ENCODE measurements at places on chromosomes 1 and 21.

- no peak for DNase-seq
Measured at GRCh38 chr1:39391691-39392679, 99.5 kb upstream of the BMP8A start.

- no peak for DNase-seq
Measured at GRCh38 chr1:180194048-180194425, 36.0 kb upstream of the LHX4 start.

DNA sequence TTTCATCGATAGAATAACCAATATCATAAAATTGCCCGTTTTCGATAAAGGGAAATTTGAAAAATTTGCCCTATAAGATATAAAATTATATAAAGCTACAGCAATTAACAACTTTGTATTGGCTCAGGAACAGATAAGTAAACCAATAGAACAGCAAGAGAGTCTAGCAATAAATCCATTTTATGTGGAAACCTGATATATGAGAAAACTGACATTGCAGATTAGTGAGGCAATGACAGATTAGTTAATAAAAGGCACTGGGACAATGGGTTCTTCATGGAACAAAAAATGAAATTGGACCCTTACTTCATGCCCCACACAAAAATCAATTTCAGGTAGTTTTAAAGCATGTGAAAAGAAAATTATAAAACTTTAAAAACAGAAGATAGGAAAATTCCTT lies 169.9 kb upstream of the ST6GALNAC5 start:
- DNase-seq, result no peak

DNA sequence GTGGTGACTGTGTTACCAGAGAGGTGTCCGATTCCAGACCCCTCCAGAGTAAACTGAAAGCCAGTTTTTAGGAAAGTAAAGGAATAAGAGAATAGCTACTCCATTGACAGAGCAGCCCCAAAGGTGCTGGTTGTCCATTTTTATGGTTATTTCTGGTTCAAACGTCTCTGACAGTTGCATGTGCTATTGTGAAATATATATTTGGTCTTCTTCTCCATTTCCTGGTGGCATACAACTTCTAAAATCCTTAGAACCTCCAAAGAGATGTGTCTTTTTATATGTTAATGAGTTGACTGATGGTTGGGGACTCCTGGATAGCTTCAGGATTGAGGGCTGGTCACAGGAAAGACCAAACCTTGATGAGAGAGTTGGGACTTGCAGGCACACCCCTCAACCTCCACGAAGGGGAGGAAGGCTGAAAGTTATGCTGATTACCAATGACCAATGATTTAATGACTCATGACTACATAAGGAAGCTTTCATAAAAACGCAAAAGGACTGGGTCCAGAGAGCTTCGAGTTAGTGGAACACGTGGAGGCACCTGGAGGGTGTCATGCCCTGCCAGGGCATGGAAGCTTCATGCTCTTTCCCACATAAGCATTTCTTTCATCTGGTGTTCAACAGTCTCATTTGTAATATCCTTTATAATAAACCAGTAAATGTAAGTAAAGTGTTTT lies 100.7 kb downstream of the SLC16A1 start:
- DNase-seq, result no peak

GRCh38 chr1:32619701-32620485 lies 30.5 kb downstream of the ZBTB8OS start:
- DNase-seq, result no peak

- DNase-seq, result no peak
Measured at GRCh38 chr1:233042834-233043233, 92.4 kb downstream of the NTPCR start.

- DNase-seq, result no peak
Measured at GRCh38 chr1:6303397-6304012, 42.6 kb upstream of the GPR153 start.

- DNase-seq, result no peak
Measured at GRCh38 chr1:29210278-29211085, 20.3 kb downstream of the MECR start.

DNA sequence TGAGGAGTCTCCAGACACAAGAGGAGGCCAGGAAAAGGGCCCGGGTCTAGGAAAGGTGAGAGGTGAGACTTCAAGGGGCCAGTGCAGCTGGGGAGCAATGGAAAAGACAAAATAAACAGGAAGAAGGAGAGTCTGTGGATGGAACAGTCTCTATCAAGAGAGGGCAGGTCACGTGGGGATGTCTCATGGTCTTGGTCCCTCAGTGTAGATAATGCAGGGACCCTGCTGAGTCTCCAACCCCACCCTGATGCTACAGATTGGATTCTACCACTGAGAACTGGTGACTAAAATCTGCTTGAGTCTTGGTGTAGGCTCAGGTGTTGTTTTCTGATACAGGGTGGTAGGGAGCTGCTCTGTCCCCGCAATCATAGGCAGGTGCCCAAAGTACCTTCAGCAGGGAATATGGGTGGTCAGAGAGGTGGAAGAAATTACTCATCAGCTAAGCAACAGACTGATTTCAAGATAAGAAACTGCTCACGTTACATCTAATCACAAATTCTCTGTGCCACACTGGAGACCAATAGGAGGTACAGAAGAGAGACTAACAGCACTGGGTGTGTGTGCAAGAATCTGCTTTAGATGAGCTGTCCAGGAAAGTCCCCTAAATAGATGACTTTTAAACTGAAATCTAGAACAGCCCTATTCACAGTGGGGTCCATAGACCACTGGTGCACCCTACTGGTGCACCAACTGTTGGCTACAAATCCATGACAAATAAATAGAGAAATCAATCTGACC lies 101.5 kb upstream of the TLR5 start:
- no peak for DNase-seq

GRCh38 chr1:90476411-90476810 lies 240.7 kb downstream of the BARHL2 start:
- no peak for DNase-seq

- no peak for DNase-seq
Measured at GRCh38 chr1:100931716-100932115, 35.8 kb downstream of the SLC30A7 start.

Data from naive thymus-derived CD8-positive, alpha-beta T cell (primary cell).